NK-92 treated with Interleukin-12 subunit alpha and Interleukin-12 subunit beta, amount 100 ng/mL, for 24 hours (cell line): ENCODE measurements at places on chromosomes 1 and 21.

DNA sequence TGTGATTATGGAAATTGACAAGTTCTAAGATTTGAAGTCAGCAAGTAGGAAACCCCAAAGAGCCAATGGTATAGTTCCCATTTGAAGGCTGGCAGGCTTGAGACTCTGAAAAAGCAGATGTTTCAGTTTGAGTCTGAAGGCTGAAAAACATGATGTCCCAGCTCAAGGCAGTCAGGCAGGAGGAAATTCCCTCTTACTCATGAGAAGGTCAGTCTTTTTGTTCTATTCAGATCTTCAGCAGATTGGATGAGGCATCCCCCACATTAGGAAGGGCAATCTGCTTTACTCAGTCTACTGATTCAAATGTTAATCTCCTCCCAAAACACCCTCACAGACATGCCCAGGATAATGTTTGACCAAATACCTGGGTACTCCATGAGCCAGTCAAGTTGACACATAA lies 372.5 kb upstream of the ST6GALNAC5 start:
- no peak for DNase-seq

DNA sequence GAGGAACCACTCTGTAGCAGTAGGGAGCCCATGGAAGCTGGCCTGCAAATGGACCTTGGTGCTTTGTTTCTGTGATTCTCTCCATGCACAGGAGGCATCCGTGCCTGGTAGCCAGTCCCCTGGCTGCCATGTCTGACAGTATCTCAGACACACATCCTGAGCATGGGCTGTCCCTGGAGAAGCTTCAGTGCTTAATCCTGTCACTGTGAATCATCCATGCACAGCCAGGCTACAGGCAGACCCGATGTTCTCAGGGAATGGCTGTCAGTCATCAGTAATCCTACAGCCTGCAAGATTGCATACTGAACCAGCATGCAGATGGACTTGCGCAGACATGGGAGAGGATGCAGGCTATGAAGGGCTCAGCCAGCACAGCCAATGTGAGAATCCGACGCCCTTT lies 606.3 kb upstream of the PLXNA2 start:
- no peak for DNase-seq

DNA sequence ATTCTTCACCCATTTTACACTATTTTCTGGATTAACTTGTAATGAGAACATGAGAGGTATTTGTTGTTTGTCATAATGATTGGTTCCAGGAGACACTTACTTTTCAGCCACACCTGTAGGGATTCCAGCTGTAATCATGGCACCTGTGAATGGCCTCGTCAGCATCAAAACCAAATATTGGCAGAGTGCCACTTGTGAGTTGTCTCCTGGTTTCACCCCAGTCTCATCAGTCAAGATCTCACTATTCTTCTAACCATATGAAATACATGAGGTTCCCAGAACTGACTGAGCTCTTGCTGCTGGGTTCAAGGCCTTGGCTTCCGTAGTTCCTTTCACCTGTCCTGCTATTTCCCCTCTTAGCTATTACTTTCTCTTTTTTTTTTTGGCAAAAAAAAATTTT lies 246.6 kb upstream of the ADGRL2 start:
- no peak for DNase-seq

GRCh38 chr1:64948905-64949833 lies 17.2 kb downstream of the JAK1 start:
- DNase-seq: peak; percentile 21

- DNase-seq: no peak
Observed at GRCh38 chr1:77671836-77672235, 10.6 kb downstream of the ZZZ3 start.

DNA sequence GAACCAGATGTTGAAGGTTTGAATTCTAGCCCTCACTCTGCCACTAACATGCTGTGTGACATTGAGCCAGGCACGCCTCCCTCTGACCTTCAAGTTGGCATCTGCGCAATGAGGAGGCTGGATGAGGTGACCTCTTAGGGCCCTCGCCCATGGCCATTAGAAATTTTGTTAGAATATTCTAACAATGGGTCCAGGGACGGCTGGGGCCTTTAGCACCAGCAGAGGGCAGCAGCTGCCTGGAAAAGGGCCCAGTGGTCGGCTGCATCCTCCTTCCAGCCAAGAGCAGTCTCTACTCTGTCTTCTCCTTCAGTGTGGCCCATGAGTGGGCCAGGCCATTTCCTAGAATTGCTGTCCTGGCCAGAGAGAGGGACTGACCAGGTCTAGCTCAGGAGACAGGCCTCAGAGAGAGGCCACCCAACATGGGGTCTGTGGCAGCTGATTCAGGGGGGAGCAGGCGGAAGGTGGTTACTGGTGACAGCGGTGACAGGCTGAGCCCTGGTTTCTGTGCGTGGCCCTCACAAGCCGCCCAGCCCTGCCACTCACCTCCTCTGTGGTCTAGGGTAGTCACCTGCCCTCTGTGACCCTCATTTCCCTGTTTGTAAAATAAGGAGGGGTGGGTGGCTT lies 101.3 kb upstream of the ACTL8 start:
- DNase-seq: peak; percentile 35

- no peak for DNase-seq
Observed at GRCh38 chr1:25844536-25845337, 14.5 kb downstream of the AUNIP start.

DNA sequence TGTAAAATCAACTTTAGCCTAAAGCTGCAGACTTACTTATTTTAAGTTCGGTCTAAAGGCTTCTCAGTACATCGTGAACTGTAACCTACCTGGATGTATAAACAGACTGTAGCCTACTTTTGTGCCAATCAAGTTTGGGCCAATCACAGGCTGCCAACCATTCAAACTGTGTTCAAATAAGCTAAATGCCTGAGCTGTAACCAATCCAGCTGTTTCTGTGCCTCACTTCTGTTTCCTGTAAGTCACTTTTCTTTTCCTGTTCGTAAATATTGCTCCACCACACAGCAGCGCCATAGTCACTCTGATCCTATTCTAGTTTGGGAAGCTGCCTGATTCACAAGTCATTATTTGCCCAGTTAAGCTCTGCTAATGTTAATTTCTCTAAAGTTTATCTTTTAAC lies 37.5 kb upstream of the SLAMF9 start:
- no peak for DNase-seq
